ENCODE measurements at places on chromosomes 5 and 9.

DNA sequence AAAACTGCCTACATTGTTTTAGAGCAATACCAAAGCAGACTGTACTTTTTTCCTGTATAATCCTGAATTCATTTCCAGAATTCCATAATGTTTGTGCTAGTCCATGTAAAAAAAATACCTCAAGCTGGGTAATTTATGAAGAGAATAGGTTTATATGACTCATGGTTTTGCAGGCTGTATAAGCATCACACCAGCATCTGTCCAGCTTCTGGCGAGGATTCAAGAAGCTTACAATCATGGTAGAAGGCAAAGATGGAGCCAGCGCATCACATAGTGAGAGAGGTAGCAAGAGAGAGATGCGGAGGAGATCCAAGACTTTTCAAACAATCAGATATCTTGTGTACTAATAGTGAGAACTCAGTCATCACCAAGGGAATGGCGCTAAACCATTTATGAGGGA, 280.3 kb upstream of the CDH9 start:
- H3K4me3 ChIP-seq = no peak overlapping the region
- no peaks in the 10 kb centered on the region for H3K4me1 ChIP-seq
- H3K27ac ChIP-seq = no peak overlapping the region
- no peaks in the 10 kb centered on the region for H3K27me3 ChIP-seq
- H3K36me3 ChIP-seq = no peaks in the 10 kb centered on the region
- DNase-seq = no peak

DNA sequence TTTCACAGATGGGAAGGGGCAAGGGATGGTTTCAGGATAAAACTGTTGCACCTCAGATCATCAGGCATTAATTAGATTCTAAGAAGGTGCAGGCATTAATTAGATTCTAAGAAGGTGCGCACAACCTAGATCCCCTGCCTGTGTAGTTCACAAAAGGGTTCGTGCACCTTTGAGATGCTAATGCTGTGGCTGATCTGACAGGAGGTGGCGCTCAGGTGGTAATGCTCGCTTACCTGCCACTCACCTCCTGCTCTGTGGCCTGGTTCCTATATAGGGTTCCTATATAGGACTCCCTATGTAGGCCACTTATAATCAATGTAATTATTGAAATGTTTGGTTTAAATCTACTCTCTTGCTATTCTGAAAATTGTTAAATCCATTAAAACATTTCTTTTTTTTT, 171.0 kb downstream of the MSX2 start:
- peaks cover 5% of the 10 kb centered on the region for H3K4me1 ChIP-seq
- H3K27me3 ChIP-seq = peaks cover 24% of the 10 kb centered on the region
- H3K4me3 ChIP-seq = no peak overlapping the region
- DNase-seq = no peak
- H3K27ac ChIP-seq = no peak overlapping the region
- H3K36me3 ChIP-seq = no peaks in the 10 kb centered on the region

GRCh38 chr5:113050721-113051382, 74.3 kb downstream of the DCP2 start:
- peak overlapping the region; percentile 62 for H3K27ac ChIP-seq
- peaks cover 13% of the 10 kb centered on the region for H3K4me1 ChIP-seq
- no peak overlapping the region for H3K4me3 ChIP-seq
- peaks cover 3% of the 10 kb centered on the region for H3K36me3 ChIP-seq

DNA sequence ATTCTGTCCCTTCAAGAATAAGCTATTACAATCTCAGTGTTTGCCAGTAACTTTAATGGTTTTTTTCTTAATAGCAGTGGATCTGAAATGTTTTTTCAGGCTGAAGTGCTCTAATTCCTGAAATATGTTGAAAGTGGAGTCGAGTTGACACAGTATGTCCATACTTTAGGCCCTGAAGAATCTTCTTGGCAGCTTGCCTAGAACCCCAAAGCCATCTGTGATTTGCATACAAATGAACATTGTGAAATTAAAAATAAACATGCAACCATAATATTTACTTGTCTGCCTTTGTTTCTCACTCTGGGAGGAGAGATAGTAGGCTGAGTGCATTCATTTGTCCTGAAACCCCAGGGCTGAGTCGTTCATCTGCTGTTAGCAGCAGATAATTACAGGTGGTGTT, 152.7 kb downstream of the ADCY2 start:
- no peak overlapping the region for H3K4me3 ChIP-seq
- no peaks in the 10 kb centered on the region for H3K27me3 ChIP-seq
- H3K4me1 ChIP-seq = no peaks in the 10 kb centered on the region
- no peaks in the 10 kb centered on the region for H3K36me3 ChIP-seq
- DNase-seq = no peak

- H3K4me1 ChIP-seq = peaks cover 22% of the 10 kb centered on the region
- H3K4me3 ChIP-seq = peak overlapping the region; percentile 82
- peaks cover 27% of the 10 kb centered on the region for H3K27me3 ChIP-seq
- H3K36me3 ChIP-seq = peaks cover 3% of the 10 kb centered on the region
Observed at GRCh38 chr5:34657988-34658387, 1.9 kb downstream of the RAI14 start.

- no peak for DNase-seq
- peak overlapping the region; percentile 61 for H3K27ac ChIP-seq
- peaks cover 13% of the 10 kb centered on the region for H3K36me3 ChIP-seq
- H3K27me3 ChIP-seq = no peaks in the 10 kb centered on the region
- no peak overlapping the region for H3K4me3 ChIP-seq
Observed at GRCh38 chr5:157558681-157559080, 16.9 kb downstream of the ADAM19 start.

GRCh38 chr5:93342563-93343061, 238.4 kb downstream of the NR2F1-AS1 start:
- H3K27me3 ChIP-seq = no peaks in the 10 kb centered on the region
- no peak for DNase-seq
- H3K36me3 ChIP-seq = no peaks in the 10 kb centered on the region
- H3K4me3 ChIP-seq = no peak overlapping the region
